ENCODE measurements at places on chromosomes 16 and 17.

DNA sequence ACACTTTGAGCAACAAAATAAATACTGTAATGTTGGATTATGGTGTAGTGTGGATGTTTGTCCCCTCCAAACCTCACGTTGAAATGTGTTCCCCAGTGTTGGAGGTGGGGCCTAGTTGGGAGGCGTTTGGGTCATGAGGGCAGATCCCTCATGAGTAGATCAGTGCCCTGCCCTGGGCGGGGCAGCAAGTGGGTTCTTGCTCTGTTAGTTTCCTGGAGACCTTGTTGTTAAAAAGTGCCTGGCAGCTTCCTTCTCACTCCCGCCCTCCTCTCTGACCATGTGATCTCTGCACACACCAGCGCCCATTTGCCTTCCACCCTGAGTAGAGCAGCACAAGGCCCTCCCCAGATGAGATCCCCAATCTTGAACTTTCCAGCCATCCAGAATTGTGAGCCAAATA is 67.7 kb downstream of the MPRIP start:
- no peak for DNase-seq

- no peak for DNase-seq
Measured at GRCh38 chr16:17366299-17366961, 104.3 kb downstream of the XYLT1 start.

DNA sequence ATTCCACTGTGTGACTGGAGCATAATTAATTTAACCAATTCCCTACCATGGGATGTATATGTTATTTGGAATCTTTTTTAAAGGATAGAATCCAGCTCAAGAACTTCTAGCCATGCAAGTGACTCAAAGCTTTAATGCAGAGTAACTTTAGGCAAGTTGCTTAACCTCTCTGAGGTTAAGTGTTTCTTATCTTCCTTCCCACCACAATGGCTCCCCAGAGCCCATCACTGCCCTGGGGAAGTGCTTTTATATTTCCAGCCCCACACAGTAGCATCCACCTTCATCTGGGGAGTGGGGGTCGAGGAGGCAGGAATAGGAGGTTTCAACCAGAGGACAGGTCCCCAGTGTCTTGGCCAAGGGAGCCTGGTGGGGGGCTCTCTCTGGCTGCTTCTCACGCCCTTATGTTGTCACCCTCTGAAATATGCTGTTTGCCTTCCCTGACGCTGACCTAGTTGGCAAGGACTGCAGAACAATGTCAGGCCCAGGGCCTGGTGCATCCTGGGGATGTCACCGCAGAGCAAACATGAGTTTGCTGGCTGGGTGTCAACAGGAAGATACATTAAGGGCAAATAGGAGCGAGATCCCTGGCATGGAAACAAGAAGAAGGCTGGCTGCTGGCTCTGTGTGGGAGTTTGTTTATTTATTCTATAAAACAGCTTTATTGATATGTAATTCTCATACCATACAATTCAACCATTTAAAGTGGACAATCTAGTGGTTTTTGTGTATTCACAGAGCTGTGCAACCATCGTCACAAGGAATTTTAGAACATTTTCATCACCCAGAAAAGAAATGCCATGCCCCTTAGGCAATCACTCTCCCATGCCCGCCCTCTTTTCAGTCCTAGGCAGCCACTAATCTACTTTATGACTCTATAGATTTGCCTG is 46.6 kb upstream of the WSB1 start:
- no peak for DNase-seq

DNA sequence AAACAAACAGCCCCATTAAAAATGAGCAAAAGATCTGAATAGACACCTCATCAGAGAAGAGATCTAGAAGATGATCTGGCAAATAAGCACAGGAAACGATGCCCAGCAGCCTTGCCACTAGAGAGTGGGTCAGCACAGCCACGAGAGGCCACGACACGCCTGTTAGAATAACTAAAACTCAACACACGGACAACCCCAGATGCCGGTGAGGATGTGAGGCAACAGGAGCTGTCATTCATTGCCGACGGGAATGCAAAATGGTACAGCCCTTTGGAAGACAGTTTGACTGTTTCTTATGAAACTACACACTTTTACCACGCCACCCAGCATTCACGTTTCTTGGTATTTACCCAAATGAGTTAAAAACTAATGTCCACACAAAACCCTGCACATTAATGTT is 31.5 kb downstream of the CBFA2T3 start:
- DNase-seq = no peak

DNA sequence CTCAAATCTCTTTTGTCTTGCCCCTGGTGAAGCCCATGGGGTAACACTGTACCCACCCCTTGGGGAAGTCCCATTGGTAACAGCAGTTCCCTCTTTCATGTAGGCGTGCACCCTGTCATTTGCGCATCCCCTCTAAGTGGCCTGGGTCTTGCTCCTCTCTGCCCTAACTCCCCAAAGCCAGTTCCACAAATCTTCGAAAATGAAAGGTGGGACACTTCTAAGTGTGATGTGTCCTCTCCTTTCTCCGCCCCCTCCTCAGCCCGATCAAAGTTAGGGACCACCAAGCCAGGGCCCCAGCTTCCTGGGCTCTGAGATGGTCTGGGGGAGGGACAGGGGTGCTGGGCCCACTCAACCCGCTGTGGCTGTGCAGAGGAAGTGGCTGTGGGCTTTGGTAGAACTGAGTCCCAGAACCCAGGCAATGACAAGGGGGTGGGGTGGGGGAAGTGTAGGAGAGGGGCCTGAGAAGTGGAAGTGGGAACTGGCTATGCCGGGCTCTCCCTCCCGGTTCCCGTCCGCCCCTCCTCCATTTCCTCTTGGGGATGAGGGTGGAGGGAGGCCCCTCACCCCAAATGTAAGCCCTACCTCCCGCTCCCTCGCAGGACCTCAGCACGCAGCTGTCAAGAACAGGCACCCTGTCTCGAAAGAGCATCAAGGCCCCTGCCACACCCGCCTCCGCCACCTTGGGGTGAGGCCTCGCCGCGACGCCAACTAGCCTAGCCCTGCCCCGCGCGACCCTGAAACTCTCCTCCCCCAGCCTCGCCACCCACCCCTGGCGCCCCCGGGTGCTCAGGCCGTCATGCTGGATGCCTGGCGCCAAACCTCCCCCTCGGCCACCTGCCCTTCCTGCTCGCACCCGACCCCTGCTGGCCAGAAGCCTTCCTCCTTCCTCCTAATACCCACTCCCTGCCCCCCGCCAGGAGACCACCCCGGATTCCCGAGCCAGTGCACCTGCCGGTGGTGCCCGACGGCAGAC is 8.7 kb downstream of the ABI3 start:
- no peak for DNase-seq

GRCh38 chr16:88781140-88782077 is 3.6 kb downstream of the PIEZO1 start:
- no peak for DNase-seq

DNA sequence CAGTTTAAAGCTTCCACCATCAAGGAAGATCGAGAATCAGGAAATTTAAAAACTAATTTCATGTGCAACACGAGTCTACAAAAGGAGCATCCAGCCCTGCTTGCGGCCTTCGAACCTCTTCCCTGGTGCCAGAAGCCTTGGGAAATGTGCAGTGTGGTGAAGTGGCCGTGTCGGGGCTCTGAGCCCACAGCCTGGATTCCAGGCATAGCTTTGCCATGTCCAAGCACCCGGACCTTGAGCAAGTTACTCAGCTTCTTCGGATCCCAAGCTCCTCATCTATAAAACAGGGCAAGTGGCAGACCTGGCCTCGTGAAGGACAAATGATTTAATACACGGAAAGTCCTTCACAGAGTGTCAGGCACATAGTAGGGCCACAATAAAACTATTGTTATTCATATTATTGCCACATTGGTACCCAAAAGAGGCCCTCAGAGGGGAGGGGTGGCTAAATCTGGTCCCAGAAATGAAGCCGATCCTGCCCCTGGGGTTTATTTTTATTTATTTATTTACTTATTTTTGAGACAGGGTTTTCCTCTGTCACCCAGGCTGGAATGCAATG is 34.8 kb downstream of the COTL1 start:
- no peak for DNase-seq

GRCh38 chr16:65817066-65817465 is 549.4 kb upstream of the CDH5 start:
- no peak for DNase-seq

DNA sequence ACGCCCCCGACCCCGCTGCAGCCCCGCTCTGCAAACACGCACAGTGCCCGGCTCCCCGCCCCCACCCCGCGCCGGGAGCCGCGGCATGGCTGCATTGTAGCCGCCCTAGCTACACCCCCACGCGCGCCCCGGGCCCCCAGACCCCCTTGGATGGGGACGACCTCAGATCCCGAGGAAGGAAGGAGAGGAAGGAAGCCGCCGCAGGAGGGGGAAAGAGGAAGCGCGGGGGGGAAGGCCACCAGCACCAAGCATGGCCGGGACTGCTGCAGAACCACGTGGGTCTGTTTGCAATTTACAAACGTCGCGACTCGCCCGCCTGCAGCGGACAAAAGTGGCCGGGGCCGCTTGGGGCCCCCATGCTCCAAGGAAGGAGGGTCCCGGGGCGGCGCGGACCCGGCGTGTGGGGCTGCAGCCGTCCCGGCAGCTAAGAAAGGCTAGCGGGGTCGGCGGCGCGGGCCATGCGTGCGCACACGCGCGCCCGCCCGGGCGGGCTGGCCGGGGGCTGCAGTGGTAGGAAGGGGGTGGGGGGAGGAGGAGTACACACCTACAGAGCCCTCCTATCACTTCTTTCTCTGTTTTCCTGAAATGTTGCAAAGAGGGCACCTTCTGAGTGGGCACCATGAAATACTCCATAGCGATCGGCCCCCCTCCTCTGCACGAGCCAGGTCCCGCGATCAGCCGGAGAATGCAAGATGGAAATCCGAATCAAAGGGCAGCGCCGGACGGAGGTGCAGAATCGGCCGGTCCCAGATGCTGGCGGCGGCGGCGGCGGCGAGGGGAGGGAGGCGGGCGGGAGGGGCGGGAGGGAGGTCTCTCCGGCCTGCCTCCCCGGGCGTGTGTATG is 488 bp downstream of the TFAP4 start:
- peak; percentile 49 for DNase-seq

DNA sequence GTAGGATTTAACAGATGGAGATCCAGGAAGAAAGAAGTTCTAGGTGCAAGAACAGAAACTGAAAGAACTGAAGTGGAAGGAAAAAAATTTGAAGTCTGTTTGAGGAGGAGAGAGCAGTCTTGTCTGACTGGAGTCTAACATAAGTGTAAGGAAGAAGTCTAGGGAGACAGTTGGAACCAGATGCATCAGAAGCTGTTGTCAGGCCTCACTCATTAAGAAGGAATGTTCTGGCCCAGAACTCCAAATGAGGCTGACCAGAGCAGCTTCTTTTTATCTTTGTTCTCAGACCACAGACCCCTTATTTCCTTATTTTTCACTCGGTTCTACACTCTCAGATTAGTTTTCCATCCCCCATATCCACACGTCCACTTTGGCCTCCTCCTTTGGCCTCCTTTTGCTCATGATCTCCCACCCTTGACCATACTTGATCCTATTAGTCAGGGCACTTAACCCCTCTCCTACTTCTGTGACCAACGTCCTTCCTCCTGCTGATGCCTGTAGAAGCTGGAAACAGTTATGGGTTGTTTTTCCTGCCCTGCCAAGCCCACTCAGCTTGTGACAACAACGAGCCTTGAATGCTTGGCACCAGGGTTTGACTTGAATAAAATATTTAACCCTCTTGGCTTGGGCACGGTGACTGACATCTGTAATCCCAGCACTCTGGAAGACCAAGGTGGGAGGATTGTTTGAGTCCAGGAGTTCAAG is 7.0 kb upstream of the MYH2 start:
- no peak for DNase-seq

DNA sequence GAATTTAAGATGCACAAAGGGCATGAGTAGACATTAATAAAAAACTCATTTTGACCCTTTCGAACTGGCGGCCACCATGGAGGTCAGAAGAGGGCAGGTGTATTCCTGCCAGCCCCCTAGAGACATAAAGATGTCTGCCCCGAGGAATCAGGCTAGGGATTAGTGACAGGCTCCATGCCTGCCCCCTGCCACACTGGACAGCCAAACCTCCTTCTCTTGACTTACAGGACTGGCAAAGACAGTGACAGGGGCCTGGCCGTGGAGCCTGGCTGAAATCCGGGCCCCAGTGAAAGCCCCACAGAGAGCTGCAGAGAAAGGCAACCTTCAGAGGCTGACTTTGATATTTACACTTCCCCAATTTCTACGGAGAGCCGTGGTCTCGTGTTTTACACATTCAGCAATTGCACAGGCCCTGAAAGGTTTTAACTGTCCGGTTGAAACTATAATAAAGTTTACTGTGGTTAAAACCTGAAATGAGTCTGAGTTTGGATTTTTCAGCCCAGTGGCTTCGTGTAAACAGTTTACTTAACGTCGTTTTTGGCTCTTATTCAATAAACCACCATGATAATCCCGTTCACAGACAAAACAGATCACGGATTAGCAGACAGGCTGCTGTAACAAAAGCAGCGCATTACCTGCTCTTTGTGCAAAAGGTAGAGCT is 243.9 kb upstream of the MYOCD start:
- no peak for DNase-seq

GRCh38 chr16:5019775-5020174 is 14.0 kb downstream of the NAGPA start:
- DNase-seq = no peak

GRCh38 chr16:10608687-10609401 is 28.4 kb upstream of the EMP2 start:
- no peak for DNase-seq

GRCh38 chr17:1100382-1100781 is 79.4 kb downstream of the ABR start:
- no peak for DNase-seq

GRCh38 chr17:68452724-68453290 is 4.5 kb downstream of the WIPI1 start:
- DNase-seq = no peak

GRCh38 chr17:70810609-70811008 is 641.3 kb downstream of the KCNJ2 start:
- no peak for DNase-seq

DNA sequence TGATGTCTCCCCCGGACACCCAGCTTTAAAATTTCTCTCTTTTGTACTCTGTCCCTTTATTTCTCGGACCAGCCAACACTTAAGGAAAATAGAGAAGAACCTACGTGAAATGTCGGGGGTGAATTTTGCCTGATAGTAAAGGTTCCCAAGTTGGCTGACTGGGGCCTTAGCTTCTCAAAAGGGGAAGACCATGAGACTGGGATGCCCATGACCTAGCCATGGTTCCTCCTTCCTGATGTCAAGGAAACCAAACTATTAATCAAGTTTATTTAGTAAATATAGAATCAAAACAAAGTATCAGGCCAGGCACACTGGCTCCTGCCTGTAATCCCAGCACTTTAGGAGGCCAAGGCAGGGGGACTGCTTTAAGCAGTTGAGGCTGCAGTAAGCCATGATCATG is 2.4 kb upstream of the EIF1 start:
- DNase-seq = no peak

DNA sequence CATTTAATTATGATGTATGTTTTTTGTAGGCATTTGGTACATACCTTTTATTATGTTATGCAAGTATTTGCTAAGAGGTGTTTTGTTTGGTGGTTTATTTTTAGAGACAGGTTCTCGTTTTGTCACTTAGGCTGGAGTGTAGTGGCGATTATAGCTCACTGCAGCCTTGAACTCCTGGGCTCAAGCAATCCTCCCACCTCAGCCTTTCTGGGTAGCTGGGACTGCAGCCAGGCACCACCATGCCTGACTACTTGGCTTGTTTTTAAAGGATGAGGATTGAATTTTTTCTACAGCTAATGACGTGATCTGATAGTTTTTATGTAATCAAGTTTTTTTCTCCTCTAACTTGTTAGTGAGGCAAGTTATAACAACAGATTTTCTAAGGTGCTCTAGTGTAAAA is 199.6 kb downstream of the SPECC1 start:
- DNase-seq = no peak
